ENCODE measurements at places on chromosomes 1 and 21.

DNA sequence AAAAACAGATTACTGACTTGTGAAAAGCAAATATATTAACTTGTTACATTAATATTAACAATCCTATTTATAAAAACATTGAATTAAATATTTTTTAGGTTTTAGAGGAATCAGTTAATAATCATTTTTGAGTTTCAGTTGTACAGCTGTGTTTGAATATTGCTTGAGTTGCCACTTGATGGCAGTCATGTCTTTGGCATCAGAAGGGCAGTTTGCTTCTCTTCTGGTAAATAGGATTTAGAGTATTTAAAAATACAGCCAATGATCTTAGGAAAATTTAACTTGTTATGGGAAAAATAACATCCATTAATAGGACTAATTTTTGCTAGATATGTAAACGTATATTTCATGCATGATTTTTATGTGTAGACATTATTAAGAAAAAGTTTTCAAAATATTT, 234.1 kb downstream of the NCAM2 start:
- no peak for DNase-seq

DNA sequence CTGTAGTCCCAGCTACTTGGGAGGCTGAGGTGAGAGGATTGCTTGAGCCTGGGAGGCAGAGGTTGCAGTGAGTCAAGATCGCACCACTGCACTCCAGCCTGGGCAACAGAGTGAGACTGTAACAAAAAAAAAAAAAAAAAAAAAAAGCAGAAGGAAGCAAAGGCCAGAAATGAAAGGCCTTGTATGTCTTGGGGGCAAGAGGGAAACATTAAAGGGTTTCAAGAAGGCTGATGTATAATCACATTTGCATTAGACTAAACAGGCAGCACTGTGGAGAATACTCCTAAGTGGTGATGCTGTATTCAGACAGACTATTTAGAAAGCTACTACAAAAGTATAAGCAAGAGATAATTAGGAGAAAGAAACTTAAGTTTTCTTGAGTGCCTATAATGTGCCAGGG, 10.4 kb downstream of the ANP32E start:
- DNase-seq = no peak

DNA sequence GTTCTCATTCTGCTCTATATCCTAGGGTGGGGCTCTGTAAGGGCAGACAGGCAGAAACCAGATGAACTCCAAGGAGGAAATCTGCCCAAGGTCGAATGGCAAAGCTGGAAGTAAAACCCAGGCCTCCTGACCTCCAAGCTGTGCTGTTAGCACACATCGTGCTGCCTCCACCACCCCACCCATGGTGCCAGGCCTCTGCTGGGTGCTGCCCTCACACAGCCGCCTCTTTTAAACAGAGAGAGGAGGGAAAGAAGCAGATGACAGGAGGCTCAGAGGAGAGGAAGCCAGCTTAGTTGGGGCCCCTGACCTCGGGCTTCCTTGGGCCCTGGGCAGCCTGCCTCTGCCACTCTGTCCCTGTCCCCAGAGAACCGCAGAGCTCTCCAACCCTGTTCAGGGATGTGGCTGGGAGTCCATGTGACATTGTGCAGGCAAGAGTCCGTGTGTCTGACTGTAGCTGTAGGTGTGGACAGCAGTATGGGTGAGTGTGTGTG, 1.1 kb downstream of the SYNC start:
- no peak for DNase-seq

DNA sequence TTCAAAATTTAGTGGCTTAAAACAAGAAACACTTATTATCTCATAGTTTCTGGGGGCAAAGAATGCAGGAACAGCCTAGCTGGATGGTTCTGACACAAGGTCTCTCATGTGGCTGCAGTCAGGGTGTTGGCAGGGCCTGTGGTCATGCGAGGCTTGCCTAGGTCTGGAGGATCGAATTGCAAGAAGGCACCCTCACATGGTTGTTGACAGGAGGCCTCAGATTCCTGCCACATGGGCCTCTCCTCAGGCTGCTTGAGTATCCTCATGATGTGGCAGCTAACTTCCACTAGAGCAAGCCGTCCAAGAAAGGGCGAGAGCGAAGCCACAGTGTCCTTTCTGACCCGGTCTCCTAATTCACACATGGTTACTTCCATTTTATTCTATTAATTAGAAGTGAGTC, 6.2 kb upstream of the NRIP1 start:
- no peak for DNase-seq

DNA sequence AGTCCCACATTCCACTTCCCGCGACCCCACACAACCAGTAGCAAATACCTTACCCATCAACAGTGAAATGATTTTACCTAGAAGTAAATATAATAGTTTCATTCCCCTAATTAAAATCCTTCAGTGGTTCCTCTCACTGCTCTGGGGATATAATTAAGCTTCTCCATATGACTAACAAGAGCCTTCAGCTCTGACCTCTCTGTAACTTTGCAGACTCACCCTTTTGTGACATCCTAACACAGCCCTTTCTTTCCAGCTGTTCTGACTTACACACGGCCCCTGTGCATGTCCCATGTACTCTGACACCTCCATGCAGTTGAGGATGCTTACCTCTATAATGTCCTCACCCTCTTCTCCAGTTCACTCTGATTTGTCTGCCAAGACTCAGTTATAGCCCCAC, 137.3 kb upstream of the SPAG17 start:
- DNase-seq = no peak

DNA sequence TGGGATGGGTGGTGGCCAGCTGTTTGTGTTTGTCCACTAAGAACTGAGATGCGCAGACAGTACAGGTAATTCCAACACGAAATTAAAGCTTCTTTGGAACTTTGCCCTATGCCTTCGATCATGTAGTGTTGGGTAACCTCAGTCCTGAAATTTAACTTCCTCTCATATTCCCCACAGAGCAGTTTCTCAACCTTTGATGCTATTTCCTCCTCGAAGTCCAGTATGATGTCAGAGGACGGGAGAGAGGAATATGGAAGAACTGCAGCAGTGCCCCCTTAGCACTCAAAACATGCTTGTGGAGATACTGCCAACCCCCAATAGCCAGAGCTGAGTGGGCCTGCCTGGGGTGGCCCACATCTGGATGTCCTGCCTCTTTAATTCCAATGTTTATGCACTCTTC, 3.6 kb downstream of the LPAR3 start:
- no peak for DNase-seq

GRCh38 chr1:178572604-178573003, 59.7 kb downstream of the TEX35 start:
- no peak for DNase-seq

DNA sequence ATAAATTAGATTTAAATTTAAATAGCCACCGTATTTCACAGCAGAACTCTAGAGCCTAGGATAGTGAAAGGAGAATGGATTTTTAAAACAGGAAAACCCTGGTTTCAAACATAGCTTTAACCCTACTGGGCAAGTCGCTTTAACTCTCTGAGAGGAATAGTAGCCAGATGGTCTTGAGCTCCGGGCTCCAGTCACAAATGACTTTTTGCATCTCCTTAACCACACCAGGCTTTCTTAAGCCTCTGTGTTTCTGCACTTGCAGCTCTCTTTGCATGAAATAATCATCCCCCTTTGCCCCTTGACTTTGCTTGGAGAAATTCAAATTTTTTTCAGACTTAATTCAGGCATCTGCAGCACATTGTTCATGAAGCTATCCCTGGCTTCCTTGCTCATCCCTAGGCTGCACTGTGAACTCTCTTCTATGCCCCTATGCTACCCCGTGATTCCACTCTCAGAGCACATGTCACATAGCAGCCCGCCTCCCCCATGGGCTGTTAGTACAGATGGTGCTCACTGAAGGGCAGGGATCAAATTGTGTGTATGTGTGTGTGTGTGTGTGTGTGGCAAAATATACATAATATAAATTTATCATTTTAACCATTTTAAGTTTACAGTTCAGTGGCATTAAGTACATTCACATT, 68.8 kb upstream of the DAB1 start:
- DNase-seq = no peak

DNA sequence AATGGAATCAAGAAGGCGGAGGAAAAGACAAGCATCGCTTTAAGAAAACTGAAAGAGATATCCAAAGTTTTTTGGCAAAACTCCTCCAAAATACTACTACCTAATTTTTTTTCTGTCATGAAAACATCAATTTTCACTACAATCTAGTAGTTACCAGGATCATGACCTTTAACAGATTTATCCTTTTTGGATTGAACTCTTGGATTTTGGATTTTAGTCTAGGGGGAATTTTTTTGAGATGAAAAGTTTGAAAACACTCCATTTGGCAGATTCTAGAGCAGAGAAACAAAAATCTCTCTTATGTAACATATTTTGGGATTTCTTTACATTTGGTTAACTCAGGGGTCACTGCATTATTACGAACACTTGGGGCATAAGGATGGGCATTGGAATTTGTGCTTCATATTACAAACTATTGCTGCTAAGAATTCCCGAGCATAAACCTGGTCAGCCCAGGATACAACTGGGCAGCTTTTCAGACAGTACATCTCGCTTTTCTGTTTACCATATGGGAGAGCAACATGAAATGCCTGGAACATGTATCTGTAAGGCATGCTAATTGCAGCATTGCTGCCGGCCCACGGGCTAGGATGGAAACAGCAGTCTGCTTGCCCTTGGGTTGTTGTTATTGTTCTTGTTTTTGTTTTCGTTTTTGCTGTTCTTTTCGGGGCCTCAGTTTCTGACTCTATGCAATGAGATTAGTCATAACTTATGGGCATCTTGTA, 264.3 kb downstream of the RHOU start:
- DNase-seq = no peak

GRCh38 chr1:225685476-225686176, 32.7 kb upstream of the ENAH start:
- no peak for DNase-seq

- no peak for DNase-seq
These were observed 87.5 kb downstream of the DDX20 start for GRCh38 chr1:111843177-111843576.

DNA sequence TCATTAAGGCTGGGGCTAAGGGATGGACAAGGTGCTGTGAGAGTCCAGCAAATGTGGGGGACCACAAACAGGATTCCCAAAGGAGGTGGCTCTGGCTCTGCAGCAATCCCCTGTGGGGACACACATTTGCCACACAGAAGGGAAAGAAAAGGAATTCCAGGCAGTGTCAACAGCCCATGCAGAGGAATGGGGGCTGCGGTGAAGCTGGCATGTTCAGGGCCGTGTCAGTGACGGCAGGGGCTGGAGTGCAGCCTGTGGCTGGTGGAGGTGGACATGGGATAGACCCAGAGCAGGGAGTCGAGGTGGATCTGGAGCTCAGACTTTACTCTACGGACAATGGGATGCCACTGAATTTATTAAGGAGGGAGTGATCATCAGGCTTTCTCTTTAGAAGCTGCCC, 183.2 kb downstream of the TRABD2B start:
- DNase-seq = no peak

DNA sequence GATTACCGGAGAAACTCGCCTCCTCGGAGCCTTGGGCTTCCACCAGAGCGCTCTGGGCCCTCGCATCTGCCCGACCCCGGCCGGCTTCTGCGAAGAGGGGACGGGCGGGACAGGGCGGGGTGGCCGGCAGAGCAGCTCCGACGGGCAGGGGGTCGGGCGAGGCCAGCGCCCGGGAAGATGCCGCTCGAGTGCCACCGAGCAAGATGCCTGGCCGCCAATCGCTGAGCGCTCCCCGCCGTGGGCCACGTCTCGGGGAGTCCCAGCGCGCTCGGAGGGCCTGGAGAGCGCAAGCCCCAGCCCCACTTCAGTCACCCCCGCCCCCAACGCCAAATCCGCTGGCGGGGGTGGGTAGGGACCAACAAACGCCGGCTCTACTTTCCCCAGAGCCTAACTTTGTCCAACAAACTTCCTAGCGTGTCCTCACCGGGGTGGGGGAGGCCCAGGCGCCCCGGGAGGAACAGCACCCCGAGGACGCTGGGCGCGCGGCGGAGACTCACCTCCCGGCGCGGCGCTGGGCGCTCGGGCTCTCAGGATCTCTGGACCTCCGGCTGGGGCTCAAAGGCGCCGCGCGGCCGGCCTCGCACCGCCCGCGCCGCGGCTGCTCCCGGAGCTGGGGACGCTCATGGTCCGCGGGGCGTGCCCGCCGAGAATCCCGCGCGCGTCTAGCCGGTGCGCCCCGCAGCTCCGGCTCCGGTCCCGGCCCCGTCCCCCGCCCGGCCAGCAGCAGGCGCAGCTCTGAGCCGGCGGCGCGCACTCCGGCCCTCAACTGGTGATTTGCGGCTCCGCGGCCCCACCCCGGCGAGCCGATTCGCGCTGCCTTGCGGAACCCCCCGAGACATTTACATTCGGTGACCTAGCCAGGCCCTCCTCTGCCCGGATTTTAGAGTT, at the start of gene BCAR3:
Gene BCAR3 (minus strand): TSS at position 737 of the 888 bp plus-strand sequence. CDS start 6,907 bp downstream, outside the sequence.
- no peak for DNase-seq

DNA sequence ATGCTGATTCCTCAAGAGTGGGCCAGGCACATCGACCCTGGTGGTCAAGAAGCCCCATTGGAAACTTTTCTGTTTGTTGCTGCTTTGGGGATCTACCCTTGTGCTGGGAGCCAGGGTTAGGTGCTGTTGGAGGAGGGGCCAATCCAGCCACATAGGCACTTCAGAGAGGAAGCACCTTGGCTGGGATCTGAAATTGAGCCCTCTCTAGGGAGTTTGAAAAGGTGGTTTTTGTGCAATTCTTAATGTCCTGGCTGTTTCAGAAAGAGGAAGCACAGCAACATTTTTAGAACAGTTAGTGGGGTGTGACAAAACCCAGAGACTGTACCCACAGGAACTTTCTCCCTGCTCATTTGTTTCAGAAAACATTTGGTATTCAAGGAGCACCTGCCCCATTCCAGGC, 17.2 kb upstream of the BEND5 start:
- peak; percentile 81 for DNase-seq

GRCh38 chr21:38936240-38936639, 130.5 kb downstream of the ETS2 start:
- DNase-seq = no peak

DNA sequence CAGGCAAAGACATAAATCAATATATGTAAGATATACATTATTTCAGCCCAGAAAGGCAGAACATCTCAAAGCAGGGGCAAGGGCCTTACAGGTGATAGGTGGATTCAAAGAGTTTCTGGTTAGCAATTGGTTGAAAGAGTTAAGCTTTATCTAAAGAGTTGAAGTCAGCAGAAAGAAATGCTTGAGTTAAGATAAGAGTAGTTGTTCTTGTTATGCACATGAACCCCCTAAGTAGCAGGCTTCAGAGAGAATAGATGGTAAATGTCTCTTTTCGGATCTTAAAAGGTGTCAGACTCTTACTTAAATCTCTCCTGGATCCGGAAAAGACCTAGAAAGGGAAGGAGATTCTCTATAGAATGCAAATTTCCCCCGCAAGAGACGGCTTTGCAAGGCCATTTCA, 8.3 kb upstream of the ZBTB40 start:
- DNase-seq = no peak

- DNase-seq = no peak
These were observed 34.0 kb upstream of the RUNX3 start for GRCh38 chr1:24963943-24964693.

DNA sequence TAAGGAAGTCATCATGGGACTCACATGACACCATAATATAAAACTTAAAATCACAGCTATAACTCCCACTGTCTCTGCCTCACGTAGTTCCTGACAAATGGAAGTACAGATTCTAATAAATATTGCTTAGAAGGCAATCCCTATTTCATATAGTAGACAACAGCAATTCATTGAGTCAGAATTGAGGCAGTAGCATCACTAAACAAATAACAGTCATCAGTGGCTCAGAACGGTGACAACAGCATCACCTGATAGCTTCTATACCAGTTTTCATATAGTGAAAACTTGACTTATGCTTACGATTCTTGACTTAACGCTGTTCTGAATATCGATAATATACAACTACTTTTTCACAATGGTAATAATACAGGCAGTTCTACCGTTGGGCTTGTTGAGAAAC, 12.0 kb downstream of the TARBP1 start:
- no peak for DNase-seq

GRCh38 chr1:233790662-233791371, 113.7 kb upstream of the SLC35F3 start:
- DNase-seq = peak; percentile 13

- DNase-seq = no peak
These were observed 11.0 kb downstream of the TNFRSF9 start for GRCh38 chr1:7929637-7930036.

Data from HL-60 (cell line).